ENCODE measurements at places on chromosomes 11 and 22. TPM values are rescaled to one million over a fixed set of nuclear protein-coding genes. Genes with fewer than 3 reads are reported as not detected.

The MARK2 gene
- 78.3 TPM for total RNA-seq

The OR10A2 gene
- total RNA-seq, result not detected

The CNIH2 gene
- total RNA-seq, result not detected

The RAB30 gene
- 13.4 TPM for total RNA-seq

The RFPL1 gene
- not detected for total RNA-seq

The KIRREL3 gene
- not detected for total RNA-seq

The MOV10L1 gene
- not detected for total RNA-seq

The C11orf16 gene
- total RNA-seq, result not detected

The SULT4A1 gene
- total RNA-seq, result not detected

The TRIM49 gene
- total RNA-seq, result not detected

The NELL1 gene
- 0.15 TPM for total RNA-seq

The PRR33 gene
- total RNA-seq, result not detected

The CYTH4 gene
- total RNA-seq, result 1.9 TPM

The CLMP gene
- 27.0 TPM for total RNA-seq

The HTR3B gene
- not detected for total RNA-seq

The MS4A12 gene
- not detected for total RNA-seq

The GAL gene
- total RNA-seq, result 4.7 TPM

The SLC22A8 gene
- not detected for total RNA-seq

The TRIM6 gene
- 2.3 TPM for total RNA-seq

The OR6A2 gene
- total RNA-seq, result not detected

The OR5A1 gene
- not detected for total RNA-seq

The NPAS4 gene
- not detected for total RNA-seq

The C22orf42 gene
- total RNA-seq, result not detected

The GAB2 gene
- 32.8 TPM for total RNA-seq

The GRAP2 gene
- total RNA-seq, result 0.72 TPM

The TNNT3 gene
- total RNA-seq, result 4.7 TPM

The OLFML1 gene
- total RNA-seq, result 3.1 TPM

The RFPL3 gene
- total RNA-seq, result not detected

The TBX10 gene
- not detected for total RNA-seq

The LMO1 gene
- total RNA-seq, result 7.0 TPM

The YPEL4 gene
- 4.3 TPM for total RNA-seq

The CRYBA4 gene
- total RNA-seq, result not detected

Data from lower leg skin (tissue), 4 donors.